ENCODE measurements at places on chromosomes 5 and 9. TPM values are rescaled to one million over a fixed set of nuclear protein-coding genes. Genes with fewer than 3 reads are reported as not detected.

HNRNPH1 gene
- total RNA-seq = 726 TPM

TRIM41 gene
- total RNA-seq = 20.9 TPM

DNA sequence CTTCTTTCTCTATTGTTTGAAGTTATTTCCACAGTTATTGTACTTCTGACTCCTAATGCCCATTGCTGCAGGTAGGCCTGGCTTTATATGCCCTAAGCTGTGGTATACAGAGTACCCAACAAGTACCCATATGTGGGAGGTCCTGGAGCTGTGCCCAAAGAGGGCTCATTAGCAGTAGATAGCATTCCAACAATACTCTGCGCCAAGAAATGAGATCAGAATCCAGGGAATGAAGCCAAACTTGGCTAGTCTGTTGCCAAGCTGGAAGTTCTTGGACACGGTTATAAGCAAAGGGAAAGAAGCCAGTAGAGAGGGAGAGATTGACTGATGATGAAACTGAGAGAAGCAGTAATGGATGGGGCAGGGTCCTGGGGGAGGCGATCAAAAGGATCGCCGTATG is 29.7 kb upstream of the FAM169A start:
- peak; percentile 89 for DNase-seq

DNA sequence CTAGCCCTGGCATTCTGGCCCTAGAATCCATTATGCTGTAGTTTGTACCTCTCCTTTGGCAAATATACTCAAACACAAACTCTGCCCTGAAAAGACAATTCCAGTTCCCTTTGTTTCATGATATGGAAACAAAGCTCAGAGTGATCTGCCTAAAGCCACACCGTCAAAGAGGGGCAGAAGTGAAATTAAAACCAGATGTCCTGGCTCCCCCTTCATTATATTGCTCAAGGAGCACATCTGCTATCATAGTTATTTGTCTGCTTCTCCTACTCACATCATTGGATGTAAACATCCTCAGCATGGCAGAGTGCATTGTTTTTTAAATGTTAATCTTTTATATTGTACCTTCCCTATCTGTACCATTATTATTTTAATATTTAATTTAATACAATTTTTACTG is 266.7 kb upstream of the SMARCA2 start:
- no peak for DNase-seq

GRCh38 chr9:88766778-88767503 is 224.3 kb upstream of the S1PR3 start:
- no peak for DNase-seq

DNA sequence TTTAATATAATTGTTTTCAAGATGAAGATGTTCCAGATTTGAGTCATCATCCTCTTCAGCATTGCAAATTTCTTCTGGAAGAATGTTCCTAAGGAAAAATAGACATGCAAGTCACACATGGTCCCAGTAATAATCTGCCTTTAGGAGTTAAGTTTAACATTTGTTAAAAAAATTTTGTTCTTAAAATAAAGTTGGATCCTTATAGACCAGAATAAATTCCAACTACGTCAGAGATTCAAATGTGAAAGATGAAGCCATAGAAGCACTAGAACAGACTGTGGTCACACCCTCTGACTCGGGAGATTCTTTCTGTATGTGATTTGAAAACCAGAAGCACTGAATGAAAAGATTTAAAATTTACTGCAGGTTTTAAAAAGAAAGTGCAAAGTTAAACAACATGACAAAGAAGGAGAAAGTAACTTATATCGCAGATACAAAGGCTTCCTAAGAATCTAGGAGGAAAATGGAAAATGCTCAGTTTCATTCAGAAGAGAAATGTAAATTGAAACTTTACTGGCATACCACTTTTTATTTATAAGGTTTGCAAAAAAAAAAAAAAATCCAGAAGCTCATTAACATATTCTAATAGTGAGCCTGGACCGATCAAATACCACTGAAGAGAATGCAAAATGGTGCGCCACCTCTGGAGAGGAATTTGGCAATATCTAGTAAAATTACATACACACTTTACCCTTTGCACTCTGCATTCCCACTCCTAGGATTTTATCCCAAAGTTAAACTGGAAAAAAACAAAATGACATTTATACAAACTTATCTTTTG is 14.3 kb upstream of the ASPN start:
- DNase-seq = peak; percentile 57

DNA sequence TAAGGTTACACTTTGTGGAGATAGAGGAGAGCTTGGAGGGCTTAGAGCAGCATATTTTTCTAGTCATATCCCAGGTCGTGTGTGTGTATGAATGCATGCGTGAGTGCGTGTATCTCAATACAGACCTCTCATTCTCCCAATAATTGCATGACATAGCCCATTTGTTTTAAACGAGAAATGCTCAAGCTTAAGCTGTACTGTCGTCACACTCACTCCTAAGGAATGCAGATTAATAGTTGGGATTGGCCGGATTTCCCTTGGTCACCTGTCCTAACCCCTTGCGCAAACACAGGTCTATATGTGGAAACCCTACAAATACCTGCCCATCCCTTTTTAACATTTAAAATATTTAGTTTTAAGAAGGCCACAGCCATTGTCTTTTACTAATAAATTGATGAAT is 165.8 kb downstream of the SEMA5A start:
- no peak for DNase-seq
